ENCODE measurements at places on chromosomes 4 and X.

DNA sequence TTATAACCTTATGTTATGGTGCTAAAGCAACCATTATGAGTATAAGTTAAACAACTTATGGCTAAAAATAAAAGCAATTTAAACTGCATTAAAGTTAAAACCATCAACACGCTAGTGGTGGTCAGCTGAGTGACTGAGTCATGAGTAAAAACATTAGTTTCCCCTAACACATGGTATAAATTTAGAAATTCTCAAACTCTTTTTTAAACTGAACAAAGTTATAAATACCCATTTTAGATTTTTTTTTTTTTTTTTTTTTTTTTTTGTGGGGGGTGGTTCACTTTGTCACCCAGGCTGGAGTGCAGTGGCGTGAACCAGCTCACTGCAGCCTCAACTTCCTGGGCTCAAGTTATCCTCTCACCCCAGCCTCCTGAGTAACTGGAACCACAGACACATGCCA, 5.4 kb upstream of the BBS7 start:
- no peak for DNase-seq

GRCh38 chr4:187470061-187470460, 525.5 kb upstream of the ZFP42 start:
- no peak for DNase-seq

DNA sequence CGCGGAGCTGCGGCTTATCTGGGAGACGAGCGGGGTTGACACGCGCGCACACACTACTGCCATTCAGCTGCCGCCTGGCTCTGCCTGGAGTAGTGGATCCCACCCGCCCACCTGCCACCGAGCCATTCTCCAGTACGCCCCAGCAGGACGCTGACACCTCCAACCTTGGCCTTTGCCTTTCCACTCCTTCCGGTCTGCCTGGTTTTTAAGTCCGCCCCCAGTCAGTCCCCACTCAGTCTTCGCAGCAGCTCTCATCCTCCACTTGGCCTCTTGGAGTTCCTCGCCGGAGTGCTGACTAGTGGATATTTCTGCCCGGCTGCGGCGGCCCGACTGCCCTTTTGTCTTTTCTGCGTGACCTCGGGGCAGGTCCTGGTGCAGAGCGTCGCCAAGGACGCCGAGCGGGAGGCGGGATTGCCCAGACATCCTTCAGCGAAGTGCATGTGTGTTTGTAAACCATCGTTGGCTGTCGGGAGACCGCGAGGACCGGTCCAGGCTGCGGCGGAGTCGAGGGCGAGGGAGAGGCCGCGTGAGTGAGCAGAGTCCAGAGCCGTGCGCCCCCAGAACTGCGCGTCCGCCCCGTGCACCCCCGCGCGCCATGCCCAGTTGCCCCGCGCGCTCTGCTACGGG, 1.1 kb downstream of the SLIT2 start:
- DNase-seq: no peak

GRCh38 chr4:6439120-6439762, 33.2 kb downstream of the PPP2R2C start:
- no peak for DNase-seq

DNA sequence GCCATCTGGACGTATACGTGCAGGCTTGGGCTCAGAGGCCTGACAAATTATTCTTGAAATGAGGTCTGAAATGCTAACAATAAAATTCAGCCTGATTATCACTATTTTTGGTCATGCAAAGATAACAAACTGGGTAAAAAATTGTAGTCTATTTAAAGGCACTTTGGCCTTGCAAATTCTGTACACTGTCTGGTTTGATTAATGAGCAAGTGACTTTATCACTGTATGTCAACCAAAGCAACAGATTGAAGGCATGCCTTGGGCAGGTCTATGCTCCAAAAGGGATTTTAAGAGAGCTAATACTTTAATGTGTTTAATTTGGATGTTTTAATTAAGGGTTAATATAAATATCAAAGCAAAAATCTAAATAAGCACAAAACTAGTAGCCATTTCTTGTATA, 1034.9 kb upstream of the GRID2 start:
- DNase-seq: no peak

DNA sequence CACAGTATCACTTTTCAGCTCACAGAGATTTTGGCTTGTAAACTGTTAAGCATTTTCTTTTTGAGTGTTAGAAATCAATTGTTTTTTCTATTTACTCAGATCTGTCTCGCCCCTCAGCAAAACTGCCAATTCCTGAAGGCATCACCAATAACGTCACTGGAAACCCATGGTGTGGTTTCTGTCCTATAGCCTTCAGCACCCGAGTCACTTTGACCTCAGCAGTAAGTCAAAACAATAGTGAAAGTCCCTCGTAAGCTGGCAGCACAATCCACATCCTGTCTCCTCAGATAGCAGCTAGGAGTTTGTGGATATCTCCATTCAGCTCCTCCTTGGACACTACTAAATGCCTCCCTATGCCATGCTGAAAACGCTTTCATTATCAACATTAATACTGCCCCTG, 1787.4 kb upstream of the ADGRL3 start:
- no peak for DNase-seq

DNA sequence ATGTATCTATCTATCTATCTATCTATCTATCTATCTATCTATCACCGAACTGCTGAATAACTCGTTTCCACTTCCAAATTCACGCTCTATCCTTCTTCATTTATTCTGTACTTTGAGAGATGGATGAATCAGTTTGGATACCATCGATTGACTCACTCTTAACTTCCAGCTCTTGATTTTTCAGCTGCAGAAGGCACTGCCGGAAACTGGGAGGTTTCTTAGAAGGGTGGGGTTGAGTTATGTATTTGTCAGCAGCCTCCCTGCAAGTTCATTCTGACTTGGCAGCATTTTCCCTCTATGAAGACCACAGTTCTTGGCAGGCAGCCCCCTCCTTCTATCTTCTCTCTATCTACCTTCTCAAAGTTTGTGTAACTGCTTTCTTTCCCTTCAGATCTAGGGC, 112.0 kb upstream of the MAGEB18 start:
- no peak for DNase-seq

GRCh38 chr4:60865273-60865672, 334.9 kb upstream of the ADGRL3 start:
- no peak for DNase-seq

DNA sequence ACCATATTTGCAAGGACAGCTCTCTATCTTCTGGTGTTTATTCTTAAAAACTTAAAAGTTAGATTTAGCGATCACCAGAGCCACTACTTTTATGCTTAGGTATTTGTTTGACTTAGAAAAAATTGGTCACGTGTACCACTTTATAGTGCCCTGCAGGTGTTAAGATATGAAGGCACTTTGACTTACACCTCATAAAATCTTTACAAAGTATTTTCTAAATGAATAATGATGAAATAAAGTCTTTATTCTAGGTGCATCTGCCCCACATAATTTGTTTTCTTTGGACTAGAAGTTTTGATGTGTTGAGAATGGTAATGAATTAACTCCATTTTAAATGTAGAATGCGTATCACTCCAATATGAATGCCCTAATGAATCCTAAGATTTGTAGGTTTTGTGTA, 2.9 kb downstream of the FMR1 start:
- no peak for DNase-seq

- DNase-seq: no peak
Measured at GRCh38 chr4:22524895-22525294, 9.0 kb upstream of the ADGRA3 start.

DNA sequence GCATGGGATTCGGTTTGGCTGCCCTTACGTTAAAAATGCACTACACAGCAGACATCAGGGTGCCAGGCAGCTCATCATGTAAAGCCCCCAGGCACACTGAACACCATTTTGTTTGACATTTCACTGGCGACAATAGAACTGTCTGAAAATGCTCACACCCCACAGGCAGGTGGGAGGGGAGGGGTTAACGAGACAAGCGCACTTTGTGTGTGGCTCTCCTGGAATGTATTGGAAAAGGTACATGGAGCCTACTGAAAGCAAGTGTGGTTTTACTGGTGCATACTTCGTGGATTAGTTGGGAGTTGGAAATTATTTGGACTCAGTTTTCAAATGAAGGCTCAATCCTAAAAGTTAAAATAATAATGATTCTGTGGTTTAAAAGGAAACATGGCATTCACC, 31.6 kb upstream of the PPARGC1A start:
- DNase-seq: no peak

DNA sequence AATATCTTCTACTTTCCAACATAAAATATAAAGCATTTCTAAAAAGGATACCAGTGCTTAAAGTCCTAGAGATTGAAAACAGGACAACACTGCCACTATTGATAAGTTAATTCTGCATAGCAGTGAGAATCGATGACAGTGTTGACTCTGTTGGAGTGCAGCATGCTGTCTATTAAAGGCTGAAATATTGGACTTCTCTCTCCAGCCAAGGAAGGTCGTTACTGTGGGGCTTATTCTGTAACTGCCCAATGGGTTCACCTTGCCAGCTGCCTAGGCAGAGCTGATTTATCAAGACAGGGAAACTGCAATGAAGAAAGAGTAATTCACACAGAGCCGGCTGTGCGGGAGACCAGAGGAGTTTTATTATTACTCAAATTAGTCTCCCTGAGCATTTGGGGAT, 37.7 kb upstream of the PGM2 start:
- no peak for DNase-seq

GRCh38 chr4:153036931-153037482, 100.9 kb downstream of the FHDC1 start:
- DNase-seq: no peak

GRCh38 chr4:13535708-13536361, 8.5 kb downstream of the NKX3-2 start:
- DNase-seq: no peak

DNA sequence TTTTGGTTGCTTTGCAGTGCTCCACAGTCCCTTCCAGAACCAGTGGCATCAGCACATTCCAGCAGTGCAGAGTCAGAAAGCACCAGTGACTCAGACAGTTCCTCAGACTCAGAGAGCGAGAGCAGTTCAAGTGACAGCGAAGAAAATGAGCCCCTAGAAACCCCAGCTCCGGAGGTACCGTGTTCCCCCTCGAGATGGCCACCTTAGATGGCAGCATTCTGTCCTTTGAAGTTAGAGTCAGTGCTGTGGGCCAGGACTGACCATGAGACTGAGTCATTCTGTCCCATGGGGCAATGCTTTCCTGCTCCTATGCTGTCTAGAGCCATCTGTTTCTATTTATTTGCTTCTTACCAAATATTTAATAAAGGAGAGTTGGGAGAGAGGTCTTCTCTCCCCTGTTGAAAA, 112.3 kb downstream of the KLHL8 start:
- no peak for DNase-seq

GRCh38 chr4:112340023-112340422, 42.9 kb downstream of the ALPK1 start:
- no peak for DNase-seq

- DNase-seq: no peak
Measured at GRCh38 chrX:156001667-156002021, 4.1 kb downstream of the IL9R start.

DNA sequence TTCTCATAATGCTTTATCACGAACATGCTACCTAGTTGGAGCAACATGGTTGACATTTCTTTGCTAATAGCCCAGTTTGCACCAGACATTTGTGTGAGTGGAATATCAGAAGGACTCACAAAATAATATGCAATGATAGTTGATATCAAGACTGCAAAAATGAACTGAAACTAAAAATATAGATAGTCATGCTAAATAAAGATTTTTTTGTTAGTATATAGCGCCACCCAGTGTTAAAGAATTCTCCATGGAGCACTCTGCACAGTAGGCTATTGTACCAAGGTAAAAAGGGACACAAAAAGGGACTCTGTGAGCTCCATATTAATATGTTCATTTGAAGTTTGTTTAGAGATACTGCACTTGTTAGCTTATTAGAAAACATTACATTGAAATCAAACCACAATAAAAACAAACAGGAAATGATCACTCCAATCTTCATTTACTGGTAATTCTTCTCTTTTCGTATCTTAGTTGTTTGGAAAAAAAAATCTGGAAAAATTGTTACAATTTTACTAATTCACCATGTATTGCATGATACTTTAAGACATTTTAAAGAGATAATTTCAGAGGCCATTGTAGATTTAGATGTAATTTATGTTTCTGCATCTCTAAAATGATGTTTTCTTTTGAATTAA, 1509.6 kb downstream of the ADGRL3 start:
- DNase-seq: no peak

All from bone marrow (tissue), 2 donors.